ENCODE measurements at places on chromosomes 13 and 19. TPM values are rescaled to one million over a fixed set of nuclear protein-coding genes. Genes with fewer than 3 reads are reported as not detected.
A peak's percentile ranks its signal among the peaks of the same experiment; 100 is the strongest.

The SH2D3A gene
- polyA plus RNA-seq, result 0.59 TPM

DNA sequence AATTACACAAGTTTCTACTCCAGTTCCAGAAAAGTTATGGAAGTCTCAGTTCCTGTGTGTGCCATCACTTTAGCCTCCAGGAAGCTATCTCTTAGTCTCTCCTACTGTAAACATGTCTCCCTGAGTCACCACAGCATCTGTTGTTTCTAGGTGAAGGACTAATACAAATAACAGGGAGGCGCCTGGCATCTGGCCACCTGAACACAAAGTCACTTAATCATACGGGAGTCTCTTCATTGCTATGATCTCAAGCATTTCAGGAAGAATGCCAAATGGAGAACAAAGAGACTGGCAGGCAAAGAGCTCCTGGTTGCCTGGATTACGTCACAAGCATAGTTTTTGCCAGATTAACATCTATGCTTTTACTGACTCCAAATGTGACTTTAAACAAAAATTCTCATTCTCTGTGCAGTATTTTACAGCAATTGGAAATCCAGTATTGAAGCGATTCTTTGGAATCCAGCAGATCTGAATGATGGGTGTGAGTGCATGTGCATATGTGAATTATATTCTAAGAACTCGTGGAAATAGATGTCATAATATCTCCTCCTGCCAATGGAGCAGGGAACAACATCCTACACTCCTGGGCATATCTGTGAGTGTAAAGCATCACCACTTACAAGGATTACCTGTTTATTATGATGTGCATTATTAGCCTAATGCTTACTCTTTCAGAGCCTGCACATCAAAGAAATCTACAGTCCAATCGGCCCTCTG is 572.8 kb downstream of the PCDH9 start:
- DNase-seq, result peak; percentile 88

GRCh38 chr13:59834801-59835200 is 328.9 kb downstream of the DIAPH3 start:
- no peak for DNase-seq

The CTU1 gene
- polyA plus RNA-seq, result 1.3 TPM

The LRRC8E gene
- polyA plus RNA-seq, result 0.79 TPM

DNA sequence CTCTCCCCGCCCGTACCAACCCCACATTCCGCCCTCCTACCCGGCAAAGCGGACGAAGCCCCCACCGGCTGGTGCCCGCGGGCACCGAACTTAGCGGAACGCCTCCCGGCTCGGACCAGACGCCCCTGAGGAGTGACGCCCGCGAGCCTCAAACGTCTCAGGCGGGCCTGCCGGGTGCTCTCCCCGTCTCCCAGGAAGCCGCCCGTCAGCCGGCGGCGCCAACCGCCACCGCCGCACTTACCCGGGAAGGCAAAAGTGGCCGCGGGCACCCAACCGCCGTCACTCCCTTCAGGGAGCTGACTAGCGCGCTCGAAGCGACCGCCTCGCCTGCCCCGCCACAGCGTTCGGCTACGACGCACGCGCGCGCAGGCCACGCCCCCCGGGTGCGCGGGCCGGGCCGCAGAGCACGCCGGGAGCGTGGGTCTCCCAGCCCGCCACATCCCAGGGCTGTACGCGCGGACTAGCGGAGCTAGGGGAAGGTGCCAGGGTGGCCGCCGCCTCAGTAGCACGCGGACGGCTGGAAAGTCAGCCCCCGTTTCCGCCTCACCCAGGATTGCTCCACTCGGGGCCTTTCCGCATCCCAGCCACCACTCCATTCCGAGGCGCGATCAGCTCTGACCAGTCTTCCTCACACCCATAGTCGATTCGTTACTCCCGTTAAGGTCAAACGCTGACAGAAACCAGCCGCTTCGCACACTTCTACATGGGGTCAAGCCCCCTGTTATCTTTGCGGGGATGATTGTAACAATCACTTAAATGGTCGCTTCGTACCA is at the start of gene TEX30:
TSS of gene TEX30 (minus strand) at position 346 of the 773 bp plus-strand sequence. CDS start 3,760 bp downstream, outside the sequence.
- peak; percentile 82 for DNase-seq

- no peak for DNase-seq
Measured at GRCh38 chr13:110929104-110929777, 14.4 kb upstream of the ANKRD10 start.

The COX7A1 gene
- 193 TPM for polyA plus RNA-seq

DNA sequence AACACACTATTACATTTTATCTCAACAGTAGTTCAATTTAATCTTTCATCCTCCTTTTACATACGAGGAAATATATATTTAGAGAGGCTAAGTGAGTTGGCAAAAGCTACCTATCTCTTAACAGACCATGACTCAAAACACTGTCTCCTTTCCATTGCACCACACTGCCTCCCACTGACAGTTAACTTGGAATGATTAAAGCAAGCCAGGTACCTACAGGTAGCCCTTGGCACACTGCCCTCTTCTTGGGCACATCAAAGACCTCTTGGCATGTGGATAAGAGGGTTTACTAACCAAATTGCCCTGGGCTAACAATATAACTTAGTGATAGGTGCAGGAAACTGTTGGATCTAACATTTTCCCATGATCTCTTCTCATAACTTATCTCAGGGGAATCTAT is 1.8 kb downstream of the ABHD13 start:
- DNase-seq, result no peak

- DNase-seq, result no peak
Measured at GRCh38 chr13:44555207-44555606, 20.9 kb downstream of the TSC22D1 start.

- no peak for DNase-seq
Measured at GRCh38 chr13:112896736-112897602, 72.0 kb upstream of the MCF2L start.

DNA sequence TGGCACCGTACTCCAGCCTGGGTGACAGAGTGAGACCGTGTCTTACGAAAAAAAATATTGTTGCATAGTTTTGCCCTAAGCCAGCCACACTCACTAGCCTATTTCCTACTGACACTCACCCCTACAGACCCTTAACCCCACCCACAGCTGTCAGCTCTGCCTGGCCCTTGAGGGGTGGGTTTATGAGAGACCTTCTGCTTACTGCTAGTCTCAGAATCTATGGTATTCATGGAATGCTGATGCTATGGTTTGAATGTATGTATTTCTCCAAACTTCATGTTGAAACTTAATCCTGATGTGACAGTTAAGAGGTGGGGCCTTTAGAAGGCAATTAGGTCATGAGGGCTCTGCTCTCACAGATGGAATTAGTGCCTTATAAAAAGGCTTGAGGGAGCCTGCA is 79.2 kb upstream of the LRCH1 start:
- DNase-seq, result no peak

The SHANK1 gene
- 37.8 TPM for polyA plus RNA-seq
